COLO829 (cell line): ENCODE measurements at places on chromosomes 7 and 10.

- no peak for DNase-seq
Measured at GRCh38 chr10:11663763-11664555, 52.5 kb upstream of the USP6NL start.

- no peak for DNase-seq
Measured at GRCh38 chr10:10798102-10798863, 219.4 kb upstream of the CELF2 start.

- no peak for DNase-seq
Measured at GRCh38 chr7:15131661-15132060, 229.1 kb upstream of the DGKB start.

- DNase-seq, result no peak
Measured at GRCh38 chr10:66927251-66927935, 1.6 kb downstream of the LRRTM3 start.

DNA sequence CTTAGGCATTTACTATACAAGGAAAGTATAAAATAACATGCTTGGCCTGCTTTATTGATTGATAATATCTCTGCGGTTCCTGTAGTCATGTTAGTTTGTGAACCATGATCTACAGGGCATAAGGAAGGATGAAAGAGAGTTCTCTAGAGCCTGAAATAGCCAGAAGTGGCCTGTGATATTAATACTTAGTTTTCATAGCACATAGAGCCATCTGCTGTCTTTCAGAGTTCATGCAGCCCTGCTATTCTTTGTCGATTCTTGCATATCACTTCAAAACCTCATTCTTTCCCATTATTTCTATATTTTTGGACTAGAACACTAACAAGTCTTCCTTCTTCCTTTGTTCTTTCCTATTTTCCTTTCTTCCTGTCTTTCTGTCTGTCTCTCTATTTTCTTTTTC lies 26.4 kb upstream of the PRKG1 start:
- DNase-seq, result no peak

GRCh38 chr10:101032637-101033224 lies 1.7 kb downstream of the SFXN3 start:
- no peak for DNase-seq

GRCh38 chr10:48623009-48623408 lies 18.1 kb upstream of the ARHGAP22 start:
- DNase-seq, result no peak

DNA sequence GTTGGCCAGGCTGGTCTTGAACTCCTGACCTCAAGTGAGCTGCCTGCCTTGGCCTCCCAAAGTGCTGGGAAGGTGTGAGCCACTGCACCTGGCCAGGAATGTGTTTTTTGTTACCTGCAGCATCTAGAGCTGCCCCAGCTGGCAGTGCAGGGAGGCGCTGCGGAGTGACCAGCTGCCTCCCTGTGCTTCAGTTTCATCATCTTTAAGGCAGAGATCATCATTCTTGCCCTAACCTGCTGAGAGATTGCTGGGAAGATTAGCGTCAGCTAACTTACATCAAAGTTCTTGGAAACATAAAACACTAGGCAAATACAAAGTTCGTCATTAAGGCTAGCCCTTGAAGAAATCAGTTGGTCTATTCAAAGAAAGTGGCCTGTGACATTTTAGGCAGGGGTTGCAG lies 2.3 kb downstream of the ZNF282 start:
- no peak for DNase-seq

DNA sequence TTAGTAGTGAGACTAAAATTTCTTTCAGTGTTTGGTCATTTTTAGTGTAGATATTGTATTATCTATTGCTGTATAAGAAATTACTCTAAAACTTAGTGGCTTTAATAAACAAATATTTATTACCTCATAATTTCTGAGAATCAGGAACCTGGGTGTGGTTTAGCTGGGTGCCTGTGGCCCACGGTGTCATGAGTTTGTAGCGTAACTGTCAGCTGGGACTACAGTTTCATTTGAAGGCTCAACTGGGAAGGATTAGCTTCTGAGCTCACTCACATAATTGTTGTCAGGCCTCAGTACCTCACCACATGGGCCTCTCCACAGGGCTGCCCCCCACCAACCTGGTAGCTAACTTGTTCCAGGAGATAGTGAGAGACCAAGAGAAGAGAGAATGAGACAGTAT lies 98.5 kb downstream of the SRI start:
- no peak for DNase-seq

DNA sequence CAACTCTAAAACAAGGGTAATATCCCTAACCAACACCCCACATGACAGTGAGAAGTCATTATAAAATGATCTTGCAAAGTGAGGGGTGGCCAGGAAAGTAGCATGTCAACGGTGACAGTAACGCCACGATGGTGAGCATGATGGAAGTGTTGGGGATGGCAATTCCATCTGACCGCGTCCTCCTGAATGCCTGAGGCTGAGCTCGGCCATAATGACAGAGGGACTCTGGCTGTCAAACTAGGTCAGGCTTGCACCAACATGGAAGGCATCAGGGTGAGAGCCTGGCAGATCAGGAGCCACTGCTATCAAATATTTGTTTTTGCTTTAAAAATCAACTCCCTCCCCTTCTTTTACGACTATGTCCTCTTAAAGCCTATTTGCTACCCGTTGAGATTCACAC lies 55.7 kb upstream of the EFCAB10 start:
- DNase-seq, result no peak

DNA sequence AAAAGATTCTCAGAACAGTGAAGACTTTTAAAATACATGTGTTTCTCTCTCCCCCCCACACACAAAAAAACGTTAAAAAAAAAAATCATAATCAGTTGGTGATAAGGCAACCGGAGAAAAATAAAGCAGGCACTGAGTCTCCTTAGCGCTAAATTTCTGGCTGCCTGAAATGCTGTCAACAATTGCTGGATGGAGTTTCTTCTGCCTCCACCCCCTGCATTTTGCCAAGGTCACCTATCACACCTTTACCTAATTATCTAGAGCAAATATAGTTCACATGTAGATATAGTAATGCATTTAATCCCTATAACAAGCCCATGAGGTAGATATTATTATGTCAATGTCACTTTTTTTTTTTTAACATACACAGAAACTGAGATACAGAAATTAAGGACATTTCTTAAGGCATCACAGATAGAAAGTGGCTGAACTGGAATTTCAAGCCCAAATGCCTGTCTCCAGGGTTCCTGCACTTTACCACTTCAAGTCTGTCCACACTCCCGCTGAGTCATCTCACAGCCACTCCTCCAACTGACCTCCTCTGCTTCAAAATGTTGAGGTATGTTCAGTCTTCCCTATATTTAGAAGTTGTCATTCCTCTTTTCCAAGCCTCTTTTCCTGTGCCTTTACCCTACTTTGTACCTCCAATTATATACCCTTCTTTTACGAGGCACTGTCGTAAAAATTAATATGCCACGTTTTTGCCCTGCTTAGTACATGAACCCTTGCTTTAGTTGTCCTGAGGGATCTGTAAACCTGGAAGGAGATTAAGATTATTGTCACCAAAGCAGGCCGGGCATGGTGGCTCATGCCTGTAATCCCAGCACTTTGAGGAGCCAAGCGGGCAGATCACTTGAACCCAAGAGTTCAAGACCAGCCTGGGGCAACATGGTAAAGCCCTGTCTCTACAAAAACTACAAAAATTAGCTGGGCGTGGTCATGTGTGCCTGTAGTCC lies 72.8 kb upstream of the MPP7 start:
- DNase-seq, result peak; percentile 10

DNA sequence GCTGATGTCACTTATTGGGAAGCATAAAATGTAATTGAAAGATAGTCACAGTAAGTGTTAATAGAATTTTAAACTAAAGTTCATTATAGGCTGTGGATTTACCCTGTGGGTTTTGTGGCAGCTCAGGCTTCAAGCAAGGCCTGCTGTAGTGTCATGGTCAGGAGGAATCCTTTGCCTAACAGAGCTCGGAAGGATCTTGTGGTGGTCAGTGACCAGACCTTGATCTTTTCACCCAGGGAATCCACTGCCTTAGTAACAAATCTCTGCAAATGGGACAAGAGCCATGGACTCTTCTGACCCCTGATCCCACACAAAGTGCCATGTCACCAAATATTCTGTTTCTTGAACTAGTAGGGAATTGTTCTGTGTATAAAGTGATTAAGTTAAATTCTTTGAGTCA lies 20.6 kb upstream of the HDAC9 start:
- DNase-seq, result no peak

DNA sequence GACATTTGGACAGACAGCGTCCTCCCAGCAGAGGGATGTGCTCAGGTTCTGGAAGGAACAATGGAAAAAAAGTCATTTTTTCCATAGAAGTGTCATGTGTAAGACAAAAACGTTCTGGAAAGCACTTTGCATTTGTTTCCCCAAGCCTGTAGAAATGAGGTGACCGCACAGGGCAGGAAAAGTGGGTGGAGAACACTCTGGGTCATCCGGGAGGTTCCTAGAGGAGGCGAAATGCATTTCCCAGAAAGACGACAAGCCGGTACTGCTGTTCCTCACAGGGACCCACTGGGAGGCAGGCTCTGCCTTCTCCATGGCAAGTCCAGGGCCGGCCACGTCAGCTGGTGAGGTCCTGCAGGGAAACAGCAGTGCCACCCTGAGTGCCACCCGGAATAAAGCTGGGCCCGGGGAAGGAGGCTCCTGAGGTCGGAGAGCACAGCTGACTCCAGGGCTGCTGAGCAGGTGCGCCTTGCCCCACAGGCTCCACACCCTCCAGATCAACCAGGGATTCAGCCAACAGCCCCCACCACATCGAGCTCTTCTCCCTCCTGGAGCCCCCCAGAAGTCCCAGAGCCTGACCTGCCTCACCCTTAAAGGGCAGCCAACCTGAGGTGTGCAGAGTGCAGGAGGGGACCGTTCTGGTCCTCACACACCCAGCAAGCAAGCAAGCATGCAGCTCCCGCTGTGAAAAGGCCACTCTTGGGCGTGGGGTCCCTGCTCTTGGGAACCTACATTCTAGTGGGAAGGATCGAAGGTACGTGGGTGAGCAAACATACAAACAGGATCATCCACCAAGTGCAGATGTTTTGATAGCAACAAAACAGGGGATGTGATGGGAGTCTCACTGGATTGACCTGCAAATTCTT lies 28.8 kb upstream of the INPP5A start:
- DNase-seq, result no peak

DNA sequence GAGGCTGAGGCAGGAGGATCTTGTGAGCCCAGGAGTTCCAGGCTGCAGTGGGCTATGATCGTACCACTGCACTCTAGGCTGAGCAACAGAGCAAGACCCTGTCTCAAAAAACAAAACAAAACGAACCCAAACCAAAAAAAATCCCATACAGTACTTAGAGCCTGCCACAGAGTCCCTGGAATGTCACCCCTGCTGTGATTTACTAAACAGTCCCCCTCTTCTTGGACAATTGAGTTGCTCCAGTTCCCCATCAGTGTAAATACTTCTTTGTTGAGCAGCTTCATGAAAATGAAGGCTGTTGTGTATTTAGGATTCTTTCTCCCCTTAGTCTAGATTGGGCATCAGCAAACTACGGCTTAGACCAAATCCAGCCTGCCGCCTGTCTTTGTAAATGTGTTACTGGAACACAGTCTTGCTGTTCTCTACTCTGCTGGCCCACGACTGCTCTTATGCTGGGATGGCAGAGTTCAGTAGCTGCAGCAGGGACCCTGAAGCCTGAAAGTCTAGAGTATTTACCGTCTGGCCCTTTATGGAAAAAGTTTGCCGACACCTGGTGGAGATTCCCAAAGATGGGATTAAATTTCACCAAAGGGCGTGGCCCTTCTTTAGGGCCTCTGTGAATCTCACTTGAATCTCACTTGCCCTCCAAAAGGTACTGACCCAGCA lies 57.8 kb downstream of the PALD1 start:
- DNase-seq, result no peak
